ENCODE measurements at places on chromosomes 16 and 17. TPM values are rescaled to one million over a fixed set of nuclear protein-coding genes. Genes with fewer than 3 reads are reported as not detected.
A peak's percentile ranks its signal among the peaks of the same experiment; 100 is the strongest.

The ZNF747 gene
- 18.1 TPM for total RNA-seq

The GRIN2A gene
- total RNA-seq, result under 0.01 TPM

The PLCD3 gene
- 53.6 TPM for total RNA-seq

The CD300LG gene
- total RNA-seq, result 4.0 TPM

The PDE6G gene
- total RNA-seq, result not detected

The TPSD1 gene
- total RNA-seq, result not detected

The NHLRC4 gene
- 0.98 TPM for total RNA-seq

The C17orf100 gene
- total RNA-seq, result 2.1 TPM

The ERN2 gene
- total RNA-seq, result not detected

DNA sequence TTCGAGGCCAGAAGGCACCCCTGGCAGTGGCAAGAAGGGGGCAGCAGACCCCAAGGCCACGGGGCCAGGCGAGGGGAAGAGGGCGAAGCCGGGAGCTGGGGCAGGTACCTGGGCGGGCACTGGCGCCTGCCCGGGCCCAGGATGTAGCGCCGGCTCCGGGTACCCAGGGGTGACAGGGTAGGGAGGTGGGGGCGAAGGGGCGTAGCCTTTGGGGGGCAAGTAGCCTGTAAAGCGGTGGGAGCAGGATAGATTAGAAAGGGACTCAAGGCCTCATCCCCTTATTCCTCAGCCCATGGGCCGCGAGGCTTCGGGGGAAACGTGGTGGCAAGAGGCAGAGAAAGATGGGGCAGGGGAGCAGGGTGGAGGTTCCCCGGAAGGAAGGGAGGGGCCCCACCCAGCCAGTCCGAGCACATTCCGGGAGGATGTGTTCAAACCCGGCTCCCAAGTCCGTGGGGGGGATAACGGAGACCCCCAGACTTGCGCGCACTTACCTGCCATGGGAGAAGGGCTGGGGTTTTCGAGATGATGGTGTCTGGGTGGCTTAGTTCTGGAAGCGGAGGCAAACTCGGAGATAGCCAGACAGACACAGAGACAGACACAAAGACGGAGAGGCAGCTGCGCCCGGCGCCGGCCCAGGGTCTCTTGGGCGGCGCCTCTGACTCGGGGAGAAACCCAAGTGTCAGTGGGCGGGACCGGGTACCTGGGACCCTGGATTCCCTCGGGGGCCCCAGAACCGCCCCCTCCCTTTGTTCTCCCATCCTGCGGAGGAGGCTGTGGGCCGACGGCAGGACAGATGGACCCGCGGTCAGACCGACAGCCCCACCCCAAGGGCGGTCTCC, 493 bp downstream of the PLSCR3 start:
- H3K36me3 ChIP-seq, result peaks cover 42% of the 10 kb centered on the region
- peak overlapping the region; percentile 86 for H3K27ac ChIP-seq
- H3K4me3 ChIP-seq, result peak overlapping the region; percentile 85
- peaks cover 13% of the 10 kb centered on the region for H3K4me1 ChIP-seq
- DNase-seq, result no peak

- DNase-seq, result peak; percentile 24
- no peaks in the 10 kb centered on the region for H3K27me3 ChIP-seq
- peaks cover 20% of the 10 kb centered on the region for H3K4me1 ChIP-seq
- H3K4me3 ChIP-seq, result peak within 1 kb of the TSS; percentile 50
Measured at GRCh38 chr17:45432405-45433158, at the start of gene ARHGAP27. TSS of gene ARHGAP27 (minus strand) at chr17:45432870. CDS start at chr17:45430279, 2,591 bp downstream.

DNA sequence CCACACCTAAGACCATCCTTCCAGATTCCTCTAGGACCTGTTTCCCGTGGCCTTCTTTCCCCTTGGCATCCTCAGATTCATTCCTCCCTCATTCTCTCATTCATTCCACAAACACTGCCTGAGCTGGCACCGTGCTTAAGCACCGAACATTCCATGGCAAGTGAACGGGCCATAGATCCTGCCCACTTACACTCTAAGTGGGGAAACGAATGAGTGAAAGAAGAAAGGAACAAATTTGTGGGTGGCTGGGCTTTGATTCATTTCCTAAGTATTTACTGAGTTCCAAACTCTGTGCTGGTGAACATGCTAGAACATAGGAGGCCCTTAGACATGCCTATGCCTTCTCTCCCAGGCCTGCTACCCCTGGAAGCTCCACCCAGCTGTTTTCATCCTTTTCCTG, 30.0 kb downstream of the SRCIN1 start:
- H3K4me3 ChIP-seq, result no peak overlapping the region
- H3K36me3 ChIP-seq, result no peaks in the 10 kb centered on the region
- peaks cover 98% of the 10 kb centered on the region for H3K27me3 ChIP-seq
- peaks cover 32% of the 10 kb centered on the region for H3K4me1 ChIP-seq
- H3K27ac ChIP-seq, result no peak overlapping the region

DNA sequence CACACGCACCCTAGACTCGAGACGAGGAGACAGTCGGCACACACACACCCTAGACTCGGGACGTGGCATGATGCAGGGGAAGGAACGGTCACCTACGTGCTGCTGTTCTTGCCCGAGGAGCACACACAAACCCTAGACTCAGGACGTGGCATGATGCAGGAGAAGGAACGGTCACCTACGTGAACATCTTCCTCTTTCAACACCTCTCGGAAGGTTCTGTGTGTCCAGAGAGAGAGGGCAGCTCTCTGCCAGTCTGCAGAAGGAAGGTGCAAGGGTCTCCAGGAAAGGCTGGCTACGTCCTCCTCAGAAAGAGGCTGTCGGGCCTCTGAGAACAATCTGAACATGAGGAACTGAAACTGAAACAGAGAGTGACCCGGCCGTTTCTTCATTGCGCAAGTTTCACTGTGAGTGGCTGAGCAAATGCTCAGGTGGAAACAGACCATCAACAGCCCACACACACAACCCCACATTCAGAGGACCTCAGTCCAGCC, 43.4 kb downstream of the ZNF276 start:
- no peaks in the 10 kb centered on the region for H3K36me3 ChIP-seq
- no peak overlapping the region for H3K27ac ChIP-seq
- DNase-seq, result peak; percentile 49
- no peak overlapping the region for H3K4me3 ChIP-seq
- H3K4me1 ChIP-seq, result no peaks in the 10 kb centered on the region

GRCh38 chr16:5496013-5496412, 398.4 kb upstream of the EEF2KMT start:
- H3K36me3 ChIP-seq, result no peaks in the 10 kb centered on the region
- DNase-seq, result no peak
- H3K4me3 ChIP-seq, result no peak overlapping the region

- no peak for DNase-seq
- no peak overlapping the region for H3K4me3 ChIP-seq
- H3K36me3 ChIP-seq, result no peaks in the 10 kb centered on the region
Measured at GRCh38 chr17:61002316-61002736, 324.7 kb downstream of the BCAS3 start.

DNA sequence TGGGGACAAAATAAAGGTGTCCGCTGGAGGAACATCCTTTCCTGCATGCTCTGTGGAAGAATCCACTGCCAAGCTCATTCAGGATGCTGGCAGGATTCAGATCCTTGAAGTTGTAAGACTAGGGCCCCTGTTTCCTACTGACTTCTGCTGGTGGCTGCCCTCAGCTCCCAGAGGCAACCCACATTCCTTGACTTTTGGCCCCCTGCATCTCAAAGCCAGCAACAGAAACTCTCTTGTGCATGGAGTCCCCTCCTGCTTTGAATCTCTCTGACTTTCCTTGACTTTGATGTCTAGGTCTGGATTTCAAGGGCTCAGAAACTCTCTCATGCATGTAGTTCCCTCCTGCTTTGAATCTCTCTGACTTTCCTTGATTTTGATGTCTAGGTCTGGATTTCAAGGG, 461.5 kb downstream of the WWOX start:
- H3K27ac ChIP-seq, result no peak overlapping the region
- DNase-seq, result no peak
- H3K36me3 ChIP-seq, result no peaks in the 10 kb centered on the region
- no peaks in the 10 kb centered on the region for H3K27me3 ChIP-seq
- H3K4me1 ChIP-seq, result no peaks in the 10 kb centered on the region
- H3K4me3 ChIP-seq, result no peak overlapping the region

DNA sequence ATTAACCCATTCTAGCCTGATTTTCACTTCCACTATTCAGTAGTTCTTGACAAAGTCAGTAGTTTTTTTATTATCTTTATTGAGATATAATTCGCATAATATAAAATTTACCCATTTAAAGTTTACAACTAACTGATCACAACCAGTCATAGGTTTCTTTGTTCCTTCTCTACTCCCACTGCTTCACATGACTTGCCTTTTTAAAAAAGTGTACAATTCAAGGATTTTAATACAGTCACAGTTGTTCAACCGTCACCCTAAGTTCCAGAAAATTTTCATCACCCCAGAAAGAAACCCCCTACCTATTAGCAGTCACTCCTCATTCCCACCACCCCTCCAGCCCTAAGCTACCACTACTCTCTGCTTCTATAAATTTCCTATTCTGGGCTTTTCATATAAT, 162.5 kb downstream of the TRIM37 start:
- H3K4me1 ChIP-seq, result no peaks in the 10 kb centered on the region
- no peaks in the 10 kb centered on the region for H3K36me3 ChIP-seq
- DNase-seq, result no peak

GRCh38 chr16:30377812-30378235, 3.2 kb downstream of the MYL11 start:
- H3K27me3 ChIP-seq, result no peaks in the 10 kb centered on the region
- H3K4me1 ChIP-seq, result peaks cover 14% of the 10 kb centered on the region
- peak; percentile 97 for DNase-seq
- peak overlapping the region; percentile 99 for H3K27ac ChIP-seq

DNA sequence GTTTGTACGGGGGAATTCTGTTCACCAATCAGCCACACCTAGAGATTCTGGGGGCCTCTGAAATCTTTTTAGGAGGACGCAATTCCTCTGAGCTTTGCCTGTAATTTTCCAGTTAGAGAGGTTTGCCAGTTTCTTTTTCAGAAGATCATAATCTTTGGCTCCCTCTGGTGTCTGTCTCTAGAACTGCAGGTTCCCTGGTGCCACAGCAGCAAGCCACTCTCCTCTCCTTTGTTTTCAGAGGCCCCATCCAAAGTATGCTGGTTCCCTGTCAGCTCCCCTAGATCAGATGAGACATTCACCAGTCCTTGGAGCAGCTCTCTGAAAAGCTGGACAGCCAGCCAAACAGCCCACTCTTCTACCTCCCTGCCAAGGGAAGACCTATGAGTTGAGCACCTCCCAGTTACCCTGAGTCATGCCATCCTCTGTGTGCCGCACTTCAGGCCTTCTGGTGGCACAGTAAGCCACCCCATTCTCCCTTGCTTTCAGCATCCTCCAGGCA, 36.1 kb downstream of the RNF112 start:
- H3K27me3 ChIP-seq, result no peaks in the 10 kb centered on the region
- DNase-seq, result peak; percentile 98
- no peaks in the 10 kb centered on the region for H3K36me3 ChIP-seq
- peaks cover 30% of the 10 kb centered on the region for H3K4me1 ChIP-seq
- no peak overlapping the region for H3K4me3 ChIP-seq

DNA sequence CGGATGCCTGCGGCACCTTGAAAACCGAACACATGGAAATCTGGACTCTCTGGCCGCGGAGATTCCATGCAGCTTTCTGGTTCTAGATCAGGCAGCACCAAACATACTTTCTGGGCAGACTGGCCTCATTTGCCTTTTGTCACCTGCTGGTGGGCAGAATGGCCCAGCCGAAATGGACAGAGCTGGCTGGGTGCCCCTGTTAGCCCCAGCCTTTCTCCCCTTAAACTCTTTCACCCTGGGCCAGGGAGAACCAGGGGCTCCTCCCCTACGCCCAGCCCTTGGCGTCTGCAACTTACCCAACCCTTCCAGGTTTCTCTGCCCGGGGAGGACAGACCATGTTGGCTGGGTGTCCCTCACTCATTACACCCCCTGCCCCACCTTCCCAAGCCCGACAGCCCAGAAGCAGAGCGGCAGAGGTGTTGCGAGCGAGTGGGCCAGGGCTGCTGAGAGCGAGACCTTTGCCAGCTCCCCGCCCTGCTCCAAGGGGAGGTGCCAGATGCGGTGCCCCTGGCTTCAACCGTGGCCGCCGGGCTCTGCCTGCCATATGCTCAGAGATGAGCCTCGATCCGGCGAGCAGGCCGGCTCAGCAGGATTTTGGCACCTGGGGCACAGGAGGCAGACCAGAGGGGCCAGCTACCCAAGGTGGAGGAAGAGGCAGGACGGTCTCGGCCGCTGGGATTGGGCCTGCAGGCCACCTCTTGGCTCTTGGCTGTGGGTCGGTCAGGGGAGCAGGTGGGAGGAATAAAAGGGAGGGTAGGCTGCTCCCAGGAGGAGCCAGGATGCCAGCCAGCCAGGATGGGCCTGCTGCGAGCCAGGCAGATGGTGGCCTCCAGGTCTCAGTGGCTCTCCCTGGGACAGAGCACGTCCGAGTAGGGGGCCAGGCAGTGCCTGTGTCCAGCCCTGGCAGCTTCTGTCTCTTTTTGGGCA, 191.3 kb downstream of the NTN1 start:
- no peak overlapping the region for H3K27ac ChIP-seq
- DNase-seq, result no peak
- peaks cover 3% of the 10 kb centered on the region for H3K36me3 ChIP-seq
- no peaks in the 10 kb centered on the region for H3K27me3 ChIP-seq
- H3K4me1 ChIP-seq, result no peaks in the 10 kb centered on the region

DNA sequence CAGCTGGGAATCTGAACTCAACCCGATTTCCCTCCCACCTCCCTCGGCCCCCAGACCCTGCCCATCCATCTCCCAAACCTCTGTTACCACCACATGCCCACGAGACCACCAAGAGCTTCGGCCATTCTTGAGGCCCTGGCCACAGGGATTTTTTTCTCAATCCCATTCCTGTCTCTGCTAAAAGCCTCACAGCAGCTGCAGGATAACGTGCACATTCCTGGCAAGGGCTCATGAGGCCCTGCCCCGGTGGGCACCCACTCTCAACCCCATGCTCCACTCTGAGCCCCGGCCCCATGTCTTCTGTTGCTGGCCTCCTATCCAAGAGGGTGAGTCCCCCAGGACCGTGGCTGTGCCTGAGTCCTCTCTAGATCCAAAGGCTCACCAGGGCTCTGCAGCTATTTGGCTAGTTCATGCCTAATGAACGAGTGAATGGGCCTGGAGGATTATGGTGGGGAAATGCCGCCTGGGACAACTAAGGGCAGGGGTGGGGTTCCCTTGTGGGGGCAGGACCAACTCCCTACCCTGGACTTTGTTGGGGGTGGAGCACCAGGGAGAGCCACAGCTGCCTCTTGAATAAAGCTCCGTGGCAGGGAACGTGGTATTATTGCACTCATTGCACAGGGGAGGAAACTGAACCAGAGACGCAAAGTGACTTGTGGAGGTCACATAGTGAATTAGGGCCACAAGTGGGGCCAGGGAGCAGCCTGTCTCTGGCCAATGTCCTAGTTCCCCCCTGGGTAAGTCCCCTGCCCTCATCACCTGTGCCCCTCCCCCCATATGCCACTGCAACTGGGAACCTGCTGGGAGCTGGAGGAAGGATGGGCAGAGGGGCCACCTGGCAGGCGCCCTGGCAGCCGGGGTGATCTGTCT, 113.8 kb upstream of the SMURF2 start:
- H3K27me3 ChIP-seq, result no peaks in the 10 kb centered on the region
- no peak for DNase-seq
- H3K4me3 ChIP-seq, result no peak overlapping the region

- H3K4me1 ChIP-seq, result peaks cover 6% of the 10 kb centered on the region
- H3K27ac ChIP-seq, result peak overlapping the region; percentile 39
- no peaks in the 10 kb centered on the region for H3K27me3 ChIP-seq
- H3K4me3 ChIP-seq, result no peak overlapping the region
- peaks cover 2% of the 10 kb centered on the region for H3K36me3 ChIP-seq
- no peak for DNase-seq
Measured at GRCh38 chr16:22300427-22301071, 3.3 kb downstream of the POLR3E start.

- DNase-seq, result no peak
- no peaks in the 10 kb centered on the region for H3K27me3 ChIP-seq
- no peak overlapping the region for H3K27ac ChIP-seq
- peaks cover 13% of the 10 kb centered on the region for H3K4me1 ChIP-seq
- H3K4me3 ChIP-seq, result no peak overlapping the region
Measured at GRCh38 chr16:31143694-31144148, 6.1 kb downstream of the PRSS36 start.
